Lung microvascular endothelial cell (primary cell): ENCODE measurements at places on chromosomes 12 and 14. TPM values are rescaled to one million over a fixed set of nuclear protein-coding genes. Genes with fewer than 3 reads are reported as not detected.
A peak's percentile ranks its signal among the peaks of the same experiment; 100 is the strongest.

Gene ADSS1
- 0.87 and 1.8 TPM in 2 replicates for total RNA-seq

Gene RAB35
- total RNA-seq, result 30.9 and 41.3 TPM in 2 replicates

Gene TMEM233
- total RNA-seq, result 0.40 and 0.44 TPM in 2 replicates

Gene CKAP4
- 35.9 and 41.0 TPM in 2 replicates for total RNA-seq

Gene E2F7
- 2.8 and 7.0 TPM in 2 replicates for total RNA-seq

Gene SHMT2
- total RNA-seq, result 120 and 142 TPM in 2 replicates

Gene CHST11
- 2.6 and 4.8 TPM in 2 replicates for total RNA-seq

DNA sequence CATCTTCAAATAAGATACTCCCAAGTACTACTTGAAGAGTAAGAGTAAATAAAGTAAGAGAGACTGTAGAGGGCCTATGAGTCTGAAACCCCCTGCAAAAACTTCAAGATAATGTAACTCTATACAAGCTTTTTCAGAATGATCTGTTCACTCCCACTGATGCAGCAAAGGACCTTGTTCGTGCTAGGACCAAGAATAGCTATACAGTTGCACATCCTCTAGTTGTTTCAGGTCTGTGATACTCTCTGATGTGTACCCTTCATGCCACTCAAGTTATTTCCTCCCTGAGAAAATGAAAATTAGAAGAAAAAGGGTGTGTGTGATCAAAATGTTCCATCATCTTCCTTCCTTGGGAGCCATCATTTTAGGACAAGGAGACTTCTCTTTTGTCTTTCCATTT, 204.4 kb downstream of the ALX1 start:
- DNase-seq, result no peak

DNA sequence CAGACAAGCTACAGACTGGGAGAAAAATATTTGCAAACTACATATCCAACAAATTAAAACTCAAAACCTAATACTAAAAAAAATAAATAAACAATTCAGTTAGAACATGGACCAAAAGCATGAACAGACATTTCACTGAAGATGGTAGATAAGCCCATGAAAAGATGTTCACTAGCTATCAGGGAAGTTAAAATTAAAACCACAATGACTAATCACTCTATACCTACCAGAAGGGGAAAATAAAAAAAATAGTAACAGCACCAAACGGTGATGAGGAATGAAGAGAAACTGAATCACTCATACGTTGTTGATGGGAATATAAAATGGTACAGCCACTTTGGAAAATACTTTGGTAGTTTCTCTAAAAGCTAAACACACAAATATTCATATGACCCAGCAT, 31.1 kb upstream of the DHRS7 start:
- DNase-seq, result no peak

GRCh38 chr14:77570706-77571268, 45.6 kb downstream of the SPTLC2 start:
- no peak for DNase-seq

DNA sequence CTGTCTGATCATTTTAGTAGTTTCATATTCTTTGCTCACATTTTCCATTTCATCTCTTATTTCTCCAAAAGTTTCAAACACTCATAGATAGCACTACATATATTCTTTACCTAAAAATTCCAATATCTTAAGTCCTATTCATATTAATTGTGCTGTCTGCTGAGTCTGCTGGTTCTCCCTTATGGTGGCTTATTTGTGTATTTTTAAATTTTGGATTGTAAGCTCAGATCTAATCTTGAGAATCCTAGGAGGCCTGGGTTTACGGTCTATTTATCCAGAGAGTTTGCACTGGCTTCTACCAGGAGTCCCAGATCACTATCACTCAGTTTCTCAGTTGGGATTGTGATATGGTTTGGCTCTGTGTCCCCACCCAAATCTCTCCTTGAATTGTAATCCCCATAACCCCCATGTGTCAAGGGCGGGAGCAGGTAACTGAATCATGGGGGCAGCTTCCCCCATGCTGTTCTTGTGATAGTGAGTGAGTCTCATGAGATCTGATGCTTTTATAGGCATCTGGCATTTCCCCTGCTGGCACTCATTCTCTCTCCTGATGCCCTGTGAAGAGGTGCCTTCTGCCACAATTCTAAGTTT, 10.2 kb downstream of the NT5DC3 start:
- no peak for DNase-seq

- no peak for DNase-seq
Observed at GRCh38 chr14:29255692-29256091, 489.1 kb downstream of the FOXG1 start.

DNA sequence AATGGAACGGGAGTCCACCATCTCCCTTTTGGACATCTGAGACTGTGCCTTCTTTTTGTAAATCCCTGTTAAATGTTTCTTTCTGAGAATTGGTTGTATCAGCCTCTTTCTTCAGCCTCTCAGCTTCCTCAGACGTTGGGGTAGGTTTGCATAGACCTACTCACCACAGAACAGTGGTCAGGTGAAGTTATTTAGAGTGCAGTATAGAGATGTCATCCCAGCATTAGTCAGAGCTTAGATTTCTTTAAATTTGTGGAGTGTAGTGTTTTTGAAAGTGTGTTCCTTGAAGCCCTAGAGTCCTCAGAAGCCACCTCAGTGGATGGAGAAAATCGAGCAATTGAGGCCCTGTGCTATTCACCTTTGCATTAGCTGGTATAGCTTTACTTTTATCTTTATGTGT, 8.9 kb upstream of the EEA1 start:
- no peak for DNase-seq

DNA sequence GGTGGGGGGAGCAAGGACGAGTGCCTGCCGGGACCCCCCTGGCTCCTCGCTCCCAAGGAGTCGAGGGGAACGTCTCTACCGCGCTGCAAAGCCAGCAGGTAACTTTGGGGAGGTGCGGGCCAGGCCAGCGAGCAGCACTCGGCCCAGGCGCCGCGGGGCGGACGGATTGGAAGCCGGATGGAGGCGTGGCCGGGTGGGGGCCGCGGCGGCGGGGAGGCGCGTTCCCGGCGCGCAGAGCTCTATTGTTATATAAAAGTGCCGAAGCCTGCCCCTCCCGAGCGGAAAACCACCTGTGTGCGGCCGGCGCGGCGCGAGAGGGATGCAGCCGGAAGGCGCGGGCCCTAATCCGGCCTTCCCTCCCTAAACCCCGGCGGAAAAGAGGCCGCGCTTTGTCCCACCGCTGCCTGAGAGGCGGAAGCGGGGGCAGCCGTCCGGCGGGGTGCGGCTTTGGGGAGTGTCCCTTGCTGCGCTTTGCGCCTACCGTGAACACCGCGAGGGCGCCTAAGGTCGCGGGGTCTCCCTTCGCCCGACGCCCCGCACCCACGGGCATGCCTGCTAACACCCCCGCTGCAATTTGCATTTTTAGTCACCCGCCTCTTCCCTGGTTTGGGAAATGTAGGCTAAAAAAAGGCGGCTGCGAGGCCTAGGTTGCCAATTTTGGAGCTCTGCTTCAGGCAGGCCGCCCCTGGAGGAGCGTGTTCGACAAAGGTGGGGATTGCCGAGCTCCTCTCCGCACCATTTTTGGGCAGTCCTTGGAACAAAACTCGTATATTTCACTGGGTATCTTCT, 1.7 kb upstream of the DUSP6 start:
- DNase-seq, result peak; percentile 78

- peak; percentile 57 for DNase-seq
Observed at GRCh38 chr14:29463727-29464395, 463.8 kb downstream of the PRKD1 start.

DNA sequence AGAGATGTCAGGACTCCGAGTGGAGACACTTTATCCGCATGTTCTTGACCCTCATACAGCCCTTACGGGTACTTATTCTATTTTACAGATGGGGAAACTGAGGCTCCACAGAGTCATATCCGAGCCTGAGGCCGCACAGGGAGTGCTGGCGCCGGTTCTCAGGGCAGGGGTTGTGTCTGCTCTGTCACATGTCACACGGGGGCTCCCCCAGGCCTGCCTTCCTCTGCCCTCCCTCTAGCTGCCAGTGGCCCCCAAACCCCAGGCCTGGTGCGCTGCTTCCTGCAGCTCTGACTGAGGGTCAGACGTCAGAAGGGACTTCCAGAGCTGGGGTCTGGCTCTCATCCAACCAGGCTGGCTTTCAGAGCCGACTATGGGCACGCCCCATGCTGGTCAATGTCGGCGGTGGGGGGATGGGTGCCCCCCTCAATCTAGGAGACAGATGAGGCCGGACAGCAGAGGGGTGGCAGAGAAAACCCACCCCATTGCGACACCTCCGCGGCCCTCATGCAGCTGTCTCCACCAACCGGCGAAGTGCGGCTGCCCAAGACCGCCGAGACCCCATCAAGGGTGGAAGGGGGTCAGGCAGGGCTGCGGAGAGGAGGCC, 811 bp upstream of the INF2 start:
- peak; percentile 26 for DNase-seq

GRCh38 chr12:132734206-132734605, 23.6 kb downstream of the PGAM5 start:
- no peak for DNase-seq

- DNase-seq, result peak; percentile 97
Observed at GRCh38 chr14:53278602-53279506, 125.7 kb upstream of the DDHD1 start.

- no peak for DNase-seq
Observed at GRCh38 chr14:105363847-105364708, 34.3 kb upstream of the TEX22 start.

DNA sequence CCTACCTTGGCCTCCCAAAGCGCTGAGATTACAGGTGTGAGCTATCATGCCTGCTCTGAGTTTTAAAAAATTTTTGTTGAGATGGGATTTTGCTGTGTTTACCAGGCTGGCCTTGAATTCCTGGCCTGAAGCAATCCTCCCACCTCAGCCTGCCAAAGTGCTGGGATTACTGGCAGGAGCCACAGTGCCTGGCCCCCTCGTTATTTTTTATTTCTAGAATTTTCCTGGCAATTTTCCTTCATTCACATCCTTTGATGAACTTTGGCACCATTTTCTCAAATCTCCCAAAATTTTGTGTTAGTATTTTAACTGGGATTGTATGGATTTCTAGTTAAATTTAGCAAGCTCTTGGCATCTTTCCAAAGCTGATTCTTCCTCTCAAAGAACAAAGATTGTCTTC, 24.6 kb upstream of the SCARB1 start:
- DNase-seq, result no peak

- peak; percentile 82 for DNase-seq
Observed at GRCh38 chr12:125185740-125186470, 120.7 kb downstream of the AACS start.

DNA sequence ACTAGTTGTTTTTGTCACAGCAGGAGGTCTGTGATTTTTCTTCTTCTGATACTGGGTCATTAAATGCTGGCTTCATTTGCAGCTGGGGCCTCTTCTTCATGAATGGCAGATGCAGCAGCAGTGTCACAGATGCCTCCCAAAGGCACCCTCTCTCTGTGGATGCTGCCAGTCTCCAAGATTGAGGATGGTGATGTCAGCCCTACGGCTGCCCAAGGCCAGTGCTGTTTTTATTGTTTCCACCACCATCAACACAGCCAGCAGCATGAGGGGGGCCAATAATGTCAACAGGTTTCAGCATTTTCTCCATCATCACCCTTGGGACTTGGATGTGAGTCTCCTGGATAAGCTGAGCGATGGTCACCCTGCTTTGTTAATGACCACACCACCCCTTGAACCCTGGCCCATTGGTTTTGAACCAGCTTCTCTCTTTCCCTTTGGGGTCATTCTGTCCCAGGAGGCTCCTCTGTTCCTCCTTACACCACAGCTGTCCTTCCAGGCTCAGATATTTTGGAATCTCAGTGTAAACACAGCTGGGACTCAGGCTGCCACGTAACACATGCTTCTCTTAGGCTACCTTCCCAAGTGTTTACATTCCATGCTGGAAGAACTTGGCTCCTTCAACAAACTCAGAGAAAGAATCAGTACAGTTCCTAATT, 151.7 kb upstream of the DDHD1 start:
- DNase-seq, result no peak

DNA sequence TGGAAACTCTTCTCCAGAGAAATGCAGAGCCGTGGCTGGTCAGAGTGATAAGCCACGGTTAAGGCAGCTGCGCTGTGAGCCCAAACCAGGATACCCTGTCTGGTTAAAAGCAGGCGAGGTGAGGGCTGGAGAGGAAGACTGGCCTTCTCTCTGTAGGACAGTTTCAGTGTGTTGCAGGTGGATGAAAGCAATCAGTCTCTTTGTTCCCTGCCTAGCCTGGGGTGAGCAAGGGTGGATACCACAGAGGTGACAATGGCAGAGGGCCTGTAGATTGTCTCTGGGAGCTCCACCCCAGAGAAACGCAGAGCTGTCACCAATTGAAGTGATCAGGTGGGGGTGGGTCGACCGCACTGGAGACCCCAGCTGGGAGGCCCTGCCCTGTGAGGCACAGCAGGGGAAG, 621.9 kb downstream of the LRFN5 start:
- no peak for DNase-seq

GRCh38 chr12:92784797-92785562, 82.2 kb downstream of the PLEKHG7 start:
- DNase-seq, result peak; percentile 90

- no peak for DNase-seq
Observed at GRCh38 chr12:79884401-79885006, 50.4 kb downstream of the PPP1R12A start.

DNA sequence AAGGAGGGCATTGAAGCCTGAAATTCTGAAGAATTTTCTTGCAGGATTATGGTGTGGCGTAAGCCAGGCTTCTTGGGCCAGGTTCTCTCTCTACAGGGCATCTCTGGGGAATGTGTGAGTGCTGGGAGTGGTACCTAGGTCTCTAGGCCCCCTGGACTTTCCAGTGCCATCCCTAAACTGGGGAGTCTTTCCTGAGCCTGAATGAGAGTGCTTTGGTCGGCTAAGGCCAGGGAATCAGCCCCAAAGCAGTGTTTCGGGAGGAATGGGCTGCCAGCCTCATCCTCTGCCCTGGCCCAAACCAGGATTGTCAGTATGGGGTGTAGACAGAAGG, 93.9 kb downstream of the CALM1 start:
- DNase-seq, result no peak

GRCh38 chr12:2557597-2557996, 237.2 kb upstream of the FKBP4 start:
- DNase-seq, result no peak

- no peak for DNase-seq
Observed at GRCh38 chr14:44653641-44654040, 146.6 kb upstream of the FSCB start.

DNA sequence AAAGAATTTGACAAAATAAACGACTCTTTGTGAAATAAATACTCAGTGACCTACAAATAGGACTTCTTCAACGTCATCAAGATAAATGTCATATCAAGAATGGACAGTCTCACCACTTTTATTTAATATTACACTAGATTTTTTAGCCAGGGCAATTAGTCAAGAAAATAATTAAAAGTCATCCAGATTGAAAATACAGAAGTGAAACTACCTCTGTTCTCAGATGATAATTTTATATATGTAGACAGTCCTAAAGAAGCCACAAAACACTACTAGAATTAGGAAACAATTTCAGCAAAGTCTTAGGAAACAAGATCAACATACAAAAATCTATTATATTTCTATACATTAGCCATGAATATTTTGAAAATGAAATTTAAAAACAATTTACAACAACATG, 689.6 kb upstream of the SEL1L start:
- DNase-seq, result no peak

DNA sequence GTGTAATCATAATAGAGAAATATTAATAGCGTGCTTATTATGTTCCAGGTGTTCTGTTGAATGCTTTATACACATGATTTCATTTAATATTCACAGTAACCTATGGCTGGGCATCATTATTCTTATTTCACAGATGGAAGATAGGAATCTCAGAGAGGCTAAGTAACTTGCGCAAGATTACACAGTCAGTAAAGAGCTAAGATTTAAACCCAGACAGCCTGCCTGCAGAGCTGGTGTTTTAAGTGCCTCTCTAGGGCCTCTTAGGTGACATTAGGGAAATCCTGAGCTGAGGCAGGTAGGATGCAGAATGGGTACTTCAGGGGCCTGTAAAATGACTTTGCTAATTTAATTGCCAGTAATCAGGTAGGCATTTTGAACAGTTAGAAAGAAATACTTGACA, 18.5 kb upstream of the BHLHE41 start:
- no peak for DNase-seq

GRCh38 chr12:57111031-57111734, at the start of gene STAT6:
STAT6 (minus strand) TSS chr12:57111362; CDS start chr12:57108278, 3,084 bp downstream.
- peak; percentile 20 for DNase-seq
